ENCODE measurements at places on chromosomes 4 and X. TPM values are rescaled to one million over a fixed set of nuclear protein-coding genes. Genes with fewer than 3 reads are reported as not detected.
A peak's percentile ranks its signal among the peaks of the same experiment; 100 is the strongest.

The SSX1 gene
- not detected for total RNA-seq

The SATL1 gene
- 0.09 TPM for total RNA-seq

The TLR2 gene
- total RNA-seq, result not detected

The UGT2B7 gene
- not detected for total RNA-seq

DNA sequence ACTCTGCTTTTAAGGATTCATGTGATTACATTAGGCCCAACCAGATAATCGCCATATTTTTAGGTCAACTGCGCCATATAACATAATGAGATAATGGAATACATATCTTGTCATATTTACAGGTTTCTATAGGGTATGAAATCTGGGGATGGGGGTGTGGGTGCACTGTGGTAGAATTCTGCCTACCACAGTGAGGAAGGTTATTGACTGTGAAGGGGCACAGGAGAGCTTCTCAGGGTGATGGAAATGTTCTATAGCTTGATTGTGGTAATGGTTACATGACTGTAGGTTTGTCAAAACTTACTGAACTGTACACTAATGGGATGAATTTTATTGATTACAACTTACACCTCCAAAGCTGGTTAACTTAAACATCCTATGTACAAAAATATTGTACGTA lies 15.9 kb downstream of the USP53 start:
- H3K4me1 ChIP-seq, result peaks cover 7% of the 10 kb centered on the region
- H3K27me3 ChIP-seq, result no peaks in the 10 kb centered on the region
- H3K36me3 ChIP-seq, result peaks cover 14% of the 10 kb centered on the region
- H3K27ac ChIP-seq, result no peak overlapping the region

GRCh38 chrX:102976286-102976685 lies 39.2 kb downstream of the RAB40AL start:
- no peak overlapping the region for H3K4me3 ChIP-seq
- H3K27ac ChIP-seq, result no peak overlapping the region
- H3K36me3 ChIP-seq, result no peaks in the 10 kb centered on the region
- no peak for DNase-seq

GRCh38 chr4:177302371-177303100 lies 7.1 kb upstream of the NEIL3 start:
- H3K4me3 ChIP-seq, result no peak overlapping the region
- no peak overlapping the region for H3K27ac ChIP-seq
- no peaks in the 10 kb centered on the region for H3K27me3 ChIP-seq
- H3K36me3 ChIP-seq, result peaks cover 5% of the 10 kb centered on the region
- H3K4me1 ChIP-seq, result peaks cover 2% of the 10 kb centered on the region

The PCSK1N gene
- total RNA-seq, result 0.21 TPM

The MCUB gene
- total RNA-seq, result 51.2 TPM

DNA sequence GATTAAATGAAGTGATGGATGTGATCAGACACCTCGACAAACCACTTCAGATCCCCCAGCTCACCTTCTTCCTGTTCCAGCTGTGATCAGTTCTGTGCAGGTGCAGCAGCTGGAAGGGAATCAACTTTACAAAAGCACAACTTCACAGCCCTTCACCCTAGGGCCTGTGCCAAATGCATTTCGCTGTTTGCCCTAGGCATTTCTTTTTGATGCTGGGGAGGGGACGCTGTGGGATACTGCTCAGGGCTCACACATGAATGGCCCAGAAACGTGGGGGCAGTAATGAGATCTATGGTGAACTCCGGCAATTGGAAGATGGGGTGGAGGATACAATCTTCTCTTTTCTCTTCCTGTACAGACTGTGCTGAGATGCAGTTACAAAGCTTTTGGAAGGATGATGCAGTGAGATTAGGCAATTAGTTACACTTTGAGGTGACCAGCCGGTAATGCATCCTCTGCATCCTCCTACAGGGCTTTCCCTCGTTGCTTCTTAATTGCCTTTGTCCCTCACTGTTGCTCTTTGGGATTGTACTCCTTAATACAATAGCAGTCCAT lies 215.1 kb upstream of the PITX2 start:
- no peak for DNase-seq
- H3K27me3 ChIP-seq, result no peaks in the 10 kb centered on the region
- no peaks in the 10 kb centered on the region for H3K36me3 ChIP-seq
- H3K4me1 ChIP-seq, result no peaks in the 10 kb centered on the region
- H3K27ac ChIP-seq, result no peak overlapping the region

The CRMP1 gene
- total RNA-seq, result 0.16 TPM

GRCh38 chrX:110992611-110993010 lies 103.4 kb upstream of the PAK3 start:
- H3K27ac ChIP-seq, result no peak overlapping the region
- peak; percentile 40 for DNase-seq
- H3K4me1 ChIP-seq, result no peaks in the 10 kb centered on the region

The NDST3 gene
- not detected for total RNA-seq

The AR gene
- total RNA-seq, result 0.06 TPM

The CD38 gene
- total RNA-seq, result 179 TPM

DNA sequence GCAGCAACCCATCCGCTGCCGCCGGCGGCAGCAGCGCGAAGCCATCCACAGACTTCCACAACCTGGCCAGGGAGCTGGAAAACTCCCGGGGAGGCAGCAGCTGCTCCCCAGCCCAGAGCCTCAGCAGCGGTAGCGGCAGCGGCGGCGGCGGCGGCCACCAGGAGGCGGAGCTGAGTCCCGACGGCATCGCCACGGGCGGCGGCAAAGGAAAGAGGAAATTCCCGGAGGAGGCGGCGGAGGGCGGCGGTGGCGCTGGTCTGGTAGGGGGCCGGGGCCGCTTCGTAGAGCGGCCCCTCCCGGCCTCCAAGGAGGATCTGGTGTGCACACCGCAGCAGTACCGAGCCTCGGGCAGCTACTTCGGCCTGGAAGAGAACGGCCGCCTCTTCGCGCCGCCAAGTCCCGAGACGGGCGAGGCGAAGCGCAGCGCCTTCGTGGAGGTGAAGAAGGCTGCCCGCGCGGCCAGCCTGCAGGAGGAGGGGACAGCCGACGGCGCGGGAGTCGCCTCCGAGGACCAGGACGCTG lies 4.9 kb downstream of the PRDM8 start:
- peaks cover 13% of the 10 kb centered on the region for H3K27me3 ChIP-seq
- peaks cover 29% of the 10 kb centered on the region for H3K36me3 ChIP-seq
- H3K27ac ChIP-seq, result peak overlapping the region; percentile 75
- peak overlapping the region; percentile 72 for H3K4me3 ChIP-seq

DNA sequence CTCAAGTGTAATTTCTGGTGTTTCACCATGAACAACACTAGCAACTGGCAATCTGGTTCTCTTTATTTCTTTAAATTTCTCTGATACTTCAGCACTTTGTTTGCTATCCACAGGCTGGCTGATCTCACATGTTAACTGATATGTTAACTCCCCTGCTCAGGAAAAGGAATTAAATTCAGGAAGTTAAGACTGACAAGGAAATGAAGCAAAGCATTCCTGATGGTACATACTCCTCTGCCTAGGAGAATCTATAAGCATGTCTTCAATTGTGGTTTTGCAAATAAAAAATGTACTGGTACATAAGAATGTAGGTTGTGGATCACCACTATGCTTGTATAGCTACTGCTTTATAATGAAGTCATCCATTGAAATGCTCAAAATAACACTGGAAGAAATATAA lies 1119.2 kb upstream of the INTU start:
- no peaks in the 10 kb centered on the region for H3K27me3 ChIP-seq
- DNase-seq, result no peak
- no peaks in the 10 kb centered on the region for H3K4me1 ChIP-seq
- no peak overlapping the region for H3K4me3 ChIP-seq
- H3K36me3 ChIP-seq, result no peaks in the 10 kb centered on the region

The TMEM35A gene
- not detected for total RNA-seq

DNA sequence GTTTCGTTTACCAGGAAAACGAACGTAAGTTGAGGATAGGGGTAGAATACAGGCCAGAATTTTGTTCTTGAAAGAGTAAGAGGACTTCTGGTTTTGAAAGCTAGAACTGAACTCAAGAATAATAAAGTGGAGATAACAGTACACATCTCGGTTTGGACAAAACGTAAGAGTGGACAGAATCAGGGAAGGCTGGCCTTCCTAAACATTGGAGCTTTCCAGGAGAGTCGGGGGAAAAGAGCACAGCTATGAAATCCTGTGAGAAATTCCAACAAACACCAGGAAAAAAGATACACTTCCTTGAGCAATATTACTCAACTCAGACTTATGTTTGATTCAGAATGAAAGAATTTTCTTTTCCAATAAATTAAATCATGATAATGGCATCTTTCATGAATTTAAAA lies 1.2 kb downstream of the CTSO start:
- H3K36me3 ChIP-seq, result no peaks in the 10 kb centered on the region
- no peak for DNase-seq
- no peak overlapping the region for H3K27ac ChIP-seq
- peaks cover 12% of the 10 kb centered on the region for H3K4me1 ChIP-seq

GRCh38 chr4:55733932-55734331 lies 85.7 kb upstream of the EXOC1L start:
- no peaks in the 10 kb centered on the region for H3K4me1 ChIP-seq
- no peaks in the 10 kb centered on the region for H3K36me3 ChIP-seq
- no peak overlapping the region for H3K4me3 ChIP-seq
- H3K27ac ChIP-seq, result no peak overlapping the region
- DNase-seq, result no peak

The AKAP17A gene
- total RNA-seq, result 83.9 TPM

The ZNF827 gene
- 20.1 TPM for total RNA-seq

GRCh38 chrX:53511322-53511721 lies 77.2 kb upstream of the HSD17B10 start:
- peaks cover 3% of the 10 kb centered on the region for H3K27me3 ChIP-seq
- no peaks in the 10 kb centered on the region for H3K4me1 ChIP-seq
- no peak for DNase-seq
- H3K4me3 ChIP-seq, result no peak overlapping the region

DNA sequence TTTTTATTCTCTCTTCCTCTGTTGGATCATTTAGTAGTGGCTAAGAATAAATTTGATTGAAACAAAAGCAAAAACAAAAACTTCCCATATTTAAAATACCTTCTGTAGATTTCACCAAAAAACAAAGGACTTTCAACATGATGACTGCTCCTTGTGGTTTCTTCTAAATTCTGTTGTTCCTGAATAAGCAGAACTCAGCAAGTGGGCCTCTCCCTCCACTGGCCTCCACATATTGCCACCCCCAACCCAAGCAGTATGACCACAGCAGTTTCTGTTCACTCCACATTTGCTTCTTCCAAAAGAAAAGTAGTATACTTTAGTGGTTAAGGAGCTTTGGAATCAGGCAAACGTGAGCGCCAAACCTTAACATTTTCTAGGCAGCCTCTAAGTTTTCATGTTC lies 114.7 kb downstream of the COX18 start:
- no peak overlapping the region for H3K27ac ChIP-seq
- H3K36me3 ChIP-seq, result no peaks in the 10 kb centered on the region
- peaks cover 5% of the 10 kb centered on the region for H3K27me3 ChIP-seq
- H3K4me3 ChIP-seq, result no peak overlapping the region
- DNase-seq, result no peak

The PABPC1L2A gene
- total RNA-seq, result not detected

DNA sequence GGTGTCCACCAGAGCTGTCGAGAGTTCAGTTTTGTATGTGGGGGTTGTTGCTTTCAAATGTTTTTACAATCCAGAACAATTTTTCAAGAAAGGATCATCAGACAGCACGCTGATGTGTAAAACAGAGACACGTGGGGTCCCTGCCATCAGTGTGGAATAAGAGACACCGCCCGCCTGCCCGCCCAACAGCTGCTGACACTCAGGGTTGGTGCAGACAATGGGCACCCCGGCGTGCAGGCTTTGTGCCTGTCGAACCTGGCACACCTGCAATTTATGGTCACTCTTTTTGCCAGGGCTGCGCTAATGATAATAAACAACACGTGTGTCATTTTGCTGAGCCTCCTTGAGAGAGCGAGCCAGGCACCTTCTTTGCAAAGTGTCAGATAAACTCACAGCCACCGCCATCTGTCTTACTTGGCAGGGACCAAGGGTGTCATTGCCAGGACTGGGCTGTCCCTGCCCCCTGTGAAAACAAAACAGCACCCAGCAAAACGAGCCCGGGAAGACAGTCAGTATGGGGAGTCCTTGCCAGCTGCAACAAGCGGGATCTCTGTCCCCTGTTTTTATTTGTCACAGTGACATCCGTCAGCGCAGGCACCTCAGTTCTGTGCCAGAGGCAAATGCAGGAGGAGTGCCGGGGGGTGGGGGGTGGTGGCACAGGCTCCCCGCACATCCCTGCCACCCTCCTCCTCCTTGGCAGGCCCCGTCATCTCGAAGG lies 69.1 kb downstream of the PSAPL1 start:
- no peaks in the 10 kb centered on the region for H3K36me3 ChIP-seq
- no peaks in the 10 kb centered on the region for H3K27me3 ChIP-seq
- H3K4me1 ChIP-seq, result no peaks in the 10 kb centered on the region
- DNase-seq, result no peak
- H3K4me3 ChIP-seq, result no peak overlapping the region
- H3K27ac ChIP-seq, result no peak overlapping the region

The ZNF718 gene
- 13.7 TPM for total RNA-seq

The UGT2B15 gene
- total RNA-seq, result not detected

The SFRP2 gene
- not detected for total RNA-seq

- no peak overlapping the region for H3K4me3 ChIP-seq
- no peak for DNase-seq
- no peaks in the 10 kb centered on the region for H3K27me3 ChIP-seq
- H3K36me3 ChIP-seq, result no peaks in the 10 kb centered on the region
- no peak overlapping the region for H3K27ac ChIP-seq
Observed at GRCh38 chr4:69642961-69643360, 3.5 kb upstream of the UGT2A2 start.

DNA sequence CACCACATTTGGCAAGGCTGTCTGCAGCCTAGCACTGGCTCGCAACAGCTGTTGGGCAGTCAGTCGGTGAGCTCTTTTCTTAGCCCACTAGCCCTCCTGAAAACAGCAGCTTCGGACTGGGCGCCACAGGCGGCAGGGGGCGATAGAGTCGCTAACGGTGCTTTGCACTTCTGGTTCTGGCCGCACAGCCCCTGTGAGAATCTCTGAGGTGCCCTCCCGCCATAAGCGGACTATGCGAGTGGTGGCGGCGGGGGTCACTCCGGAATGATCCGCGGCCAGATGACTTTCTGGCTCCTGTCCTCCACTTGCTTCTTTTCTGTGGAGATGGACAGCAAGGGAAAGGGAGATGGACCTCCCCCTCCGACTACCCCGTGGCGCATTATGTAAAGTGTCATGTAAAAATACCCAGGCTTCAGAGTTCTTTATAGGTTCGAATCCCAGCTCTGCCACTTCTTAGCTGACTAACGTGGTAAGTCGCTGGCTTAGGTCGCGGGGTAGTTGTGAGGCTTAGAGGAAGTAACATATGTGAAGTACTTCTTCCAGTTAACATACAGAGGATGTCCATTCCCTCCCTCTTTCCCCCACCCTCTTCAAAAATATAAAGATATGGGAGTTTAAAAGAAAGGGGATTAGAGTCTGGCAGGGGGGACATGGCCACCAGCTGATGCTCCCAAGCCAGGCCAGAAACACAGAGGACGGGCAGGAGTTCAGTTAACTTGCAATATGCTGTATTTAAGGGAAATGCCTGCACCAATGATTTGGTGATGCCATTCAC lies 11.0 kb downstream of the ARHGAP36 start:
- no peak overlapping the region for H3K27ac ChIP-seq
- no peak for DNase-seq

The BEX5 gene
- total RNA-seq, result 2.1 TPM
